ENCODE measurements at places on chromosomes 3 and 15. TPM values are rescaled to one million over a fixed set of nuclear protein-coding genes. Genes with fewer than 3 reads are reported as not detected.

Gene GOLGA6L10
- not detected for total RNA-seq

Gene PLA2G4E
- 5.1 TPM for total RNA-seq

Gene SCN11A
- total RNA-seq = not detected

Gene AEN
- total RNA-seq = 30.0 TPM

Gene PLCL2
- total RNA-seq = 0.85 TPM

Gene GOLGA6B
- total RNA-seq = not detected

Gene ATP13A5
- total RNA-seq = 0.49 TPM

Gene VGLL3
- 0.65 TPM for total RNA-seq

Gene A4GNT
- total RNA-seq = not detected

Gene OIP5
- 15.5 TPM for total RNA-seq

Gene UBAP1L
- 0.35 TPM for total RNA-seq

Gene GREM1
- 0.92 TPM for total RNA-seq
